Mucosa of descending colon (tissue), 3 donors: ENCODE measurements at places on chromosomes 6 and 20. TPM values are rescaled to one million over a fixed set of nuclear protein-coding genes. Genes with fewer than 3 reads are reported as not detected.

Gene EDN3
- total RNA-seq: 34.3 TPM

Gene SYTL3
- 4.7 TPM for total RNA-seq

Gene ARMH2
- not detected for total RNA-seq

Gene VSTM2L
- 2.6 TPM for total RNA-seq

Gene MAP7
- 80.5 TPM for total RNA-seq

Gene GLO1
- 47.3 TPM for total RNA-seq

Gene CFAP206
- 0.32 TPM for total RNA-seq

DNA sequence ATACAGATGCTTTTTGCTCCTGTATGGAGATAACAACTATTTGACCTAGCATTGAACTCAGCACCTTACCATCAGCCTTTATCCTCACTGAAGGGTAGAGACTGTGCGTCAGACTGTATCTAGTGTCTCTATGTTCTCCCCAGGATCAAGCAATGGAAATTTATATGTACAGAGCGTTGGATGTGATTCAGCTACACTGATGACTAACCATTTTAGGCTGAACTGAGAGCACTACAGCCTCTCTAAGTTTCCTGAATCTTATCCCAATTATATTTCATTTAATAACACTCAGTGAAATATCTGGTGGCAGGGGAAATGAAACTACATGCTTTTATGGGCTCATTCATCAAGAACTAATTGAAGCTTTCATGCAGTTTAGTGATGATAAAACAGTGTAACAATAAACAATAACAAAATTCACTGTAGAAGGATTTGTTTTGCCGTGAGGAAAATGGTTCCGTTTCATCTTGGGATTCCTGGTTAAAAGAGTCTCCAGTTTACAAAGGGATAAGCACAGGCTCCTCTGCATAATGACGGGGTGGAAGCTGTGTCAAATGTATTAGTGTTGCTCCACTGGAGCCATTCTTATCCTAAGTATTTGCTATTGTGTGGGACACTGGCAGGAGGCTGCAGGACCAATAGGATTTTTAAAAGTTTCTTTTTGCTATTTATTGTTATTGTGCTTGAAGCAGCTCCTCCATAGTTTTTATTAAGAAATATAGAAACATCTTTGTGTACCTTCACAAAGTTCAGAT is 567.6 kb upstream of the MMS22L start:
- no peak for DNase-seq

GRCh38 chr6:96963809-96964208 is 39.3 kb downstream of the KLHL32 start:
- DNase-seq: no peak

GRCh38 chr6:134508862-134509498 is 191.1 kb upstream of the SGK1 start:
- no peak for DNase-seq

- no peak for DNase-seq
Observed at GRCh38 chr6:156794546-156795354, 17.6 kb downstream of the ARID1B start.
